COR-L47 (cell line): ENCODE measurements at places on chromosomes 3 and 15.

DNA sequence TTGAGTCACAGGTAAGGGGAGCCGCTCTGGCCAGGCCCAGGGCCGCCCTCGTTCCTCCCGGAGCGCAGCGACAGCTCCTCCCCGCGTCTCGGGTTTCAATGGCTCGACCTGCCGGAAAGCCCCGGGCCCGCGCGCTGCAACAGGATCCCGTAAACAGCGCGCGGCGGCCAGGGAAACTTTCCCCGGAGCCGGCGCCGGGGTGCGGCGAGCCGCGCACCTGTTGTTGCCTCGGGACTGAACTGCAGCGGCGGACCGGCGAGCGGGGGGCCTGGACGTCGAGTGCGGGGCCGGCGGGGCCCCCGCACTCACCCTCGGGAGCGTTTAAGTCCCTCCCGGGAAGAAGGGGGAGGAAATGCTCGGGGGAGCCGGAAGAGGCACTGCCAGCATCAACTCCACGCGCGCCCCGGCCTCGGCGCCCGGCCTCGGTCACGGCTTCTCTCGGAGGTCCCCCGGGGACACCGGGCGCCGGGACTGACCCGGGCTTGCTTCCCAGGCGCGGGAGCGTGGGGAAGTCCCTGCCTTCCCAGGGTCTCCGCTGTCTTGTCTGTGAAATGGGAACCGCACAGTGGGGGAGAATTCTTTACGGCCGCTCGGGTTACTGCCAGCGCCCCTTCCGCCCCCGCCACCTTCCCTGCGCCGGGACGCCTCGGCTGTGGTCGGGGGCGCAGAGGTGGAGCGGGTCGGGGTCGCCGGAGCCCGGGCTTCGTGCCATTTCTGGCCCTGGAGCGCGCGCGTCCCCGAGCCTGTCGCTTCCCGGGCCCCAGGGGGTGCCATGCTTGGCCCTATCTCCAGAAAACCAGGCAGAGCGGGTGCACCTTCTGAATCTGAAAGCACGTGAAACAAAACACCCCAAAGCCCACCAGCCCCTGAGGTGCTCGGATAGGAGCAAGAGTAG, 7.5 kb upstream of the PGPEP1L start:
- DNase-seq, result peak; percentile 30

- DNase-seq, result no peak
Measured at GRCh38 chr3:8555113-8555661, 53.6 kb downstream of the LMCD1 start.

- DNase-seq, result no peak
Measured at GRCh38 chr15:88949734-88950400, 36.7 kb upstream of the MFGE8 start.

DNA sequence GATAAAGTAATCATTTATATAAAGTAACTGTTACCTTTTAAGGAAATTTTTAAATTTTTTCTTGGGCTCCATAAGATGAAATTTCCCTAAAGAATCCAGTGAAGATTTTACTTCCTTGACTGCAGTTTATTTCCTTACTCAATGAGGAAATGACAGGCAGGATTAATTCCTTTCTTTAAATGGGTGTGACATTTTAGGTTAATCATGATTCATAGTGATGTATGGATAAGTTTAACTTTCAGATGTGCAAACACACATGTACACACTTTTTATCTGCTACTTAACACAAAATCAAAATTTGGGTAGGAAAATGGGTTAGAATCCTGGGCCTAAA, 11.2 kb upstream of the LEO1 start:
- DNase-seq, result no peak

DNA sequence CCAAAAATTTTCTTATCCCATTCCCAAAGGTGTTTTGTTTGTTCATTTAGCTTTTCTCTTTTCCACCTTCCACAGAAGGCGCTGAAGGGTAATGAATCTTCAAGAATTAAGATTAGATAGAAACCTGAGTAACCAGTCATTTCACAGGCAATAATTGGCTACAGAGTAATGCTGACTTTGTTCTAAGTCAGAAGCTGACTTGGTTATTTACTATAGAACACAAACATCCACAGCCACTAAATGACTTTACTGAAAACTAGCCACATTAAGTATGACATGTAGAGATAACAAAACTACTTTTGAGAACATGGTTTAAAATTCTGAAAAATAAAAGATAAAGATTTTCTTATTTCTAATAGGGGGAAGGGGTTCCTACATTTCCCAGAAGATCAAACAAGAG, 7.8 kb downstream of the CLDND1 start:
- DNase-seq, result no peak

DNA sequence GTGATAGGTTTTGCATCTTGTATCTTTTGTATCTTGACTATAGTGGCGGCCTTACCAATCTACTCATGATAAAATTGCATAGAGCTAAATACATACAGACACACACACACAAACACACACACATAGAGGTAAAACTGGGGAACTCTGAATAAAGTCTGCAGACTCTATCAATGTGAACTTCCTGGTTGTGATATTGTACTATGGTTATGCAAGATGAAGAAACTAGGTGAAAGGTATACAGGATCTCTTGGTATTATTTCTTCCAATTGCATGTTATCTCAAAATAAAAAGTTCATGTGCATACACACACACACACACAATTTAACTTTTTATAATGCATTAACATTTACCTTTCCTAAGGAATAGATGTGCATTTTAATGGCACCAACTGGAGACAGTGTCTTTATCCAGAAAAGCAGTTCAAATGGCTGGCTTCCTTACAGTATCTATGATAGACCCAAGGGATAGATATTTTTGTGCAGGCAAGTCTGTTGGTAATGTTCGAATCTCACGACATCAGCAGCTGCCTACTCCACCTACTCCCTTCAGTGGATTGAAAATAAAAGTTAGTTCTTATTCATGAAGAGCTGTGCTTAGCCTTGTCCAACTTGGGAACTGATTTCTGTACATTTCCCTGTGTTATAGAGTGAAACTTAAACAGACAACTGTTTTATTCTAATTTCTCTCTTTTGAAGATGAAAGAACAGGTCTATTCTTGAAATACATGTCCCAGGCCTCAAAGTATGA, 46.9 kb upstream of the SPRED1 start:
- DNase-seq, result no peak

- DNase-seq, result no peak
Measured at GRCh38 chr15:72195101-72195511, 2.5 kb downstream of the GRAMD2A start.

GRCh38 chr3:16181361-16181760, 6.9 kb downstream of the GALNT15 start:
- no peak for DNase-seq

GRCh38 chr3:48428572-48429316, 1.1 kb downstream of the PLXNB1 start:
- DNase-seq, result peak; percentile 4

DNA sequence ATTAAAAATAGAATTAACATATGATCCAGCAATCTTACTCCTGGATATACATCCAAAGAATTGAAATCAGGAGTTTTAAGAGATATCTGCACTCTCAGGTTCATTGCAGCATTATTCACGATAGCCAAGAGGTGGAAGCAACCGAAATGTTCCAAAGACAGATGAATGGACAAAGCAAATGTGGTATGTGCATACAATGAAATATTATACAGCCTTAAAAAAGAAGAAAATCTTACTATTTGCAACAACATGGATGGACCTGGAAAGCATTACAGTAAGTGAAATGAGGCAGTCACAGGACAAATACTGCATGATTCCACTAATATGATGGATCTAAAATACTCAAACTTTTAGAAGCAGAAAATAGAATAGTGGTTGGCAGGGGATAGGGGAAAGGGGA, 9.3 kb upstream of the TMEM158 start:
- no peak for DNase-seq

- DNase-seq, result no peak
Measured at GRCh38 chr15:65906396-65906795, 37.1 kb downstream of the RAB11A start.

- DNase-seq, result no peak
Measured at GRCh38 chr3:129532261-129532660, 3.8 kb downstream of the RHO start.

GRCh38 chr3:114668099-114668498, 374.3 kb downstream of the TIGIT start:
- DNase-seq, result no peak

- DNase-seq, result no peak
Measured at GRCh38 chr15:70741107-70741531, 22.2 kb downstream of the UACA start.

DNA sequence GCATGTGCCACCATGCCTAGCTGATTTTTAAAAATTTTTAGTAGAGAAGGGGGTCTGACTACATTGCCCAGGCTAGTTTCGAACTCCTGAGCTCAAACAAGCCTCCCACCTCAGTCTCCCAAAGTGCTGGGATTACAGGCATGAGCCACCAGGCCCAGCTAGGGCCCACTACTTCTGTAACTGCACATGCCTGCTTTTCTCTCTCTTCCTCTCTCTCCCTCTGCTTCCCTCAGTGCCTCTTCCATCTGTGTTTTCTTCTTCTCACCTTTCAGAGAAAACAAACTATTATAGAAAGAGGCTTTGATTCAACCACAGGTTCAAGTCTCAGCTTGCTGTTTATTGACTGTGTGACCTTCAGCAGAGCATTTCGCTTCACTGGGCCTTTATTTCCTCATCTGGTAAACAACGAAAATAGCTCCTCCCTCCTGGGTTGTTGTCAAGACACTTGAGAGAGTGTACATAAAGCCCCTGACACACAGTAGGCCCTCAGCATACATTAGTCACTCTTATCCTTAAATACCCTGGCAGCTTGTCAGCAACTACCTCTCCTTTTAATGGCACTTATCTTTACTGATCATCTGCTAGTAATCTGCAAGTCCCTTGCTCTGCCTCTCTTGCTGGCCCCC, 10.2 kb downstream of the TADA3 start:
- no peak for DNase-seq

- DNase-seq, result no peak
Measured at GRCh38 chr3:113261063-113261625, 49.8 kb downstream of the BOC start.

GRCh38 chr3:100089812-100090668, 24.3 kb downstream of the FILIP1L start:
- no peak for DNase-seq

DNA sequence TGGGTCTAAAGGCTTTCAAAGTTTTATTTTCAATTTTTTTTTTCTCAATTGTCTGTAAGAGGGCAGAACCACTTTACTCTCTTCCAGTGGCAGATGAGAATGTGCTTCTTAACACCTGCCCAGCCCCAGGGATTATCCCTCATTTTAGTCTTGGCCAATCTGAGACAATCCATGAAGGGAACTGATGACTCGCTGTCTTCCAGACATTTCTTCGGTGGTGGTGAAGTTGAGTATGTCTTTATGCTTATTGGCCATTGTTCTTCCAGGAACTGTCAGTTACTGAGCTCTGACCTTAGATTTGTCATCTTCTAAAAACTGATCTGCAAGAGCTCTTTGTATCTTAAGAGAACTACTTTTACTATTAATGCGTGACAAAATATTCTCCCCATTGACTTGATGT, 139.5 kb downstream of the TJP1 start:
- no peak for DNase-seq

GRCh38 chr15:38602910-38603670, 38.5 kb upstream of the RASGRP1 start:
- DNase-seq, result no peak

GRCh38 chr15:58330741-58331559, 100.8 kb upstream of the LIPC start:
- DNase-seq, result no peak

GRCh38 chr15:45184562-45185041, 3.2 kb downstream of the SHF start:
- DNase-seq, result peak; percentile 7

DNA sequence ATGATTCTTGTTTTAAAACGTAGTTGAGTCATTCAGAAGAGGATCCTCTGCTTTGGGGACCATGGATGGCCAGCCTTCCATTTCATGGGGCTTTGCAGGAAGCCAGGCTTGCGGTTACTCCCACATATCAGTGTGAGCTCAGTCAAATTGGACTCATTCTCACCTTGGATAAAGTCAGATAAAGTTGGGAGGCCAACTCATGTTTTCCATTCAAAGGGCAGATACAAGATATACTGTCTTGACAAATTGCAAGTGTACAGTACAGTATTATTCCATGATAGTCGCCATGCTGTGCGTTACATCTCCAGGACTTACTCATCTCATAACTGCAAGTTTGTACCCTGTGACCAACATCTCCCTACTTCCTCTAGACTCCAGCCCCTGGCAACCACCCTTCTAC, 25.5 kb upstream of the B3GNT5 start:
- DNase-seq, result no peak

DNA sequence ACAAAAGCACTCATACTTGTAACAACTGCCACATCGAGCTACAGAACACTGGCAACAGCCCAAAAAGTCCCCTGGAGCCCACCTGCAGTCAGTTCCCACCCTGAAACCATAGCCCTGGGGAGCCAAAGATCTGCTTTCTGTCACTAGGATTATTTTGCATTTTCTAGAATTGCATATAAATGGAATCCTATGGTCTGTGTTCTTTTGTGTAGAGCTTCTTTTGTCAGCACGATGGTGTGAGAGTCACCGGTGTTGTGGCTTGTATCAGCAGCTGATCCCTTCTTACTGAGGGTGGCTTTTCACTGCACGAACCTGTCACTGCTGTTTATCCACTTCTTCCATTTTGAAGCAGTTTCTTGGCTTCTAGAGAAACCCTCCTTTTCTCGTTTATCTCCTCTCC, 60.1 kb upstream of the PRR23E start:
- no peak for DNase-seq

DNA sequence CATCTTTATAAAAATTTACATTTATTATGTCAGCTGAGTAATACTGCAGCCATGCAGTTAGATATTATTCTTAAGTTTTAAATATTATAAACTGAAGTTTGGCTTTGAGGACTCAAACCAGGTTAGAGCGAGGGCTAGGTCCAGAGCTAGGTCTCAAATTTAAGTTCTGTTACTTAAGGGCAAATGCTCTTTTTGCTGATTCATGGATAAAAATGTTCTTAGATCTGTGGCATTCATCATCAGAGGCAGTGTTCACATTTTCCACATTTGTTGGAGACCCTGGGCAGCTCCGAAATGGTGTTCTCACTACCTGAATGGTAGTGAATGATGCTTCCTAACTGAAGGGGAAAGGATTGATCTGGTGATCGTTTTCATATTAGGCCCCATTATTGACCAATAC, 121.4 kb upstream of the MB21D2 start:
- DNase-seq, result no peak

- no peak for DNase-seq
Measured at GRCh38 chr3:168862466-168862865, 766.7 kb upstream of the GOLIM4 start.

DNA sequence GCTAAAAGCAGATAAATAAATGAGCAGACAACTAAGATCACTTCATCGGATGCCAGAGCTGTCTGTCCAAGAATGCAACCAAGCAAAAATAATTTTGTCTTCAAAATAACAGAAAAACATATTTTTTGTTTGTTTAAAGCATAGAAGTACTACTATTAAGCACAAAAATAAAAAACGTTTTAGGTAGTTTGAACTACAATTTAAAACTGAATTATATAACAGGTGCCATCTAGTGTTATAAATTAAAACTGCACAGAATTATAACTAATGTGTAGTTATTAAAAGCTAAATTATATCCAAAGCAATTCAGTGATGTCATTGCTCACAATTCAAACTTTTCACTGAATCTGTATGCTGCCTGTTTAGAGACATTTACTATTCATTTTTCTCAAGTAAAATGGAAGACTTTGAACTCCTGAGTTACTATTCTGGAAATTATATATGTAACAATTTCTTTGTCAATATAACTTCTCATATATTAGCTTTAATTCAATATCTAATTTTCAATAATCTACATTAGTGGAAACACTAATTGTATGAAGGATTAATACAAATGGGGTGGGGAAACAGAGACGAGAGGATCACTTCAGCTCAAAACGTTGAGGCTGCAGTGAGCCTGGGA, 29.5 kb downstream of the LINS1 start:
- no peak for DNase-seq

- DNase-seq, result no peak
Measured at GRCh38 chr3:33171580-33171979, 47.0 kb downstream of the SUSD5 start.

GRCh38 chr3:119349354-119350041, 55.3 kb downstream of the ARHGAP31 start:
- no peak for DNase-seq
